ENCODE measurements at places on chromosomes 1 and 21.

GRCh38 chr1:54413295-54413694 is 7.1 kb upstream of the SSBP3 start:
- DNase-seq: no peak

- no peak for DNase-seq
Observed at GRCh38 chr1:23836037-23836436, 10.8 kb upstream of the HMGCL start.

GRCh38 chr1:161001525-161001924 is 19.4 kb downstream of the F11R start:
- DNase-seq: no peak

DNA sequence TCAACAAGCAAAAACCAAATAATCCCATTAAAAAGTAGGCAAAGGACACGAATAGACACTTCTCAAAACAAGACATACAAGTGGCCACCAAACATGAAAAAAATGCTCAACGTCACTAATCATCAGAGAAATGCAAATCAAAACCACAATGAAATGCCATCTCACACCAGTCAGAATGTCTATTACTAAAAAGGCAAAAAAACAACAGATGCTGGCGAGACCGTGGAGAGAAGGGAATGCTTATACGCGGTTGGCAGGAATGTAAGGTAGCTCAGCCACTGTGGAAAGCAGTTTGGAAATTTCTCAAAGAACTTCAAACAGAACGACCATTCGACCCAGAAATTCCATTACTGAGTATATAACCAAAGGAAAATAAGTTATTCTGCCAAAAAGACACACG is 145.1 kb upstream of the EDN2 start:
- no peak for DNase-seq

DNA sequence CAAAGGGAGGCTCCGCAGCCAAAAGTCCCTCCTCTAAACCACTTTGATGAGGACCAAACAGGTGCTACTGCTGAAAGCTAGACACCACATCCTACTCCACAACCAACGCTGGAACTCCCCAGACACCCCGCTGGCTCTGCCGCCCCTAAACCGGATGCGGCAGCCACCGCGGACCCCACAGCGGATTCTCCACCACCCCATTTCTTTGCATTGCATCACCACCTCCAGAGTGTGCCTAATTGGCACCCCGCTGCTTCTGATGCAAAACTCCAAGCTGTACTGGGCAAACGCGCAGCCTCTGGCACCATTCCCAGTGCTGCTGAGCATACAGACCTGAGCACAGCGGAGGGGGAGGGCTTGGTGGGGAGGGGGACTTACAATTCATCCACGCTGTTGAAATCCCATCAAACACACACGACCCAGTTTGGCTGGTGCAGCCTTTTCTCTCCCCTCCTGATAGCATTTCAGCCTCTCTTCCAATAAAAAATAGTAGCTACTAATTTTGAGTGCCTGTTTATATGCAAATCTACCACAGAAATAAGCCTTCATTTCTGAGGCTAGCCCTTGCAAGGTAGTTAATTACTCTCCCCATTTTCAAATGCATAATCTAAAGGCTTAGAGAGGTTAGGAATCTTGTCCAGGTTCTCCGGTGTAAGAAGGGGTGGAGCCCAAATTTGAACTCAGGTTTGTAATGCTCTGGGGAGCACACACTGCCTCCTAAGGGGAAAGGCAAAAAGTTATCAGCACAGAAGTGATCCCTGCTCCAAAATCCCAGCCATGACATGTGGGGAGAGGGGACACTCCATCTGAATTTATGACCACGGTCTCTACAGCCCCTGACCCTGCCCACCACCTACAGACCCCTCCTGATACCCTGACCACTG is 12.2 kb upstream of the RGS16 start:
- DNase-seq: peak; percentile 84

DNA sequence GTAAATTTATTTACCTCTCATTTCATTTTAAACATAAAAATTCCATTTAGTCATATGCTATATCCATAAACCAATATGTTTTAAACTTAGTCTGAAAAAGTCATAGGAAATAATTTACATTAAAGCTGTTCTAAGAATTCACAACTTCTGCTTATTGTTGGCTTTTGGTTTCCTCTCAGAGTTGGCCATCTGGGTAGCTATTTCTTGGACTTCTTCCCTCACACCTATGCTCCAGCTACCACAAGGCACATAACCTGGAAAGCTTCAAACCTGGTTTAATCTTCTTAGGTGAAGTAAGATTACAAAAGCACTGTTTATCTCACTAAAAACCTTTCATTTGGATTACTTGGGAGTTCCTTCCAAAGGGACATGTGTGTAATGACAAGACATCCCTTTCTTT is 29.8 kb downstream of the RBM11 start:
- DNase-seq: no peak

DNA sequence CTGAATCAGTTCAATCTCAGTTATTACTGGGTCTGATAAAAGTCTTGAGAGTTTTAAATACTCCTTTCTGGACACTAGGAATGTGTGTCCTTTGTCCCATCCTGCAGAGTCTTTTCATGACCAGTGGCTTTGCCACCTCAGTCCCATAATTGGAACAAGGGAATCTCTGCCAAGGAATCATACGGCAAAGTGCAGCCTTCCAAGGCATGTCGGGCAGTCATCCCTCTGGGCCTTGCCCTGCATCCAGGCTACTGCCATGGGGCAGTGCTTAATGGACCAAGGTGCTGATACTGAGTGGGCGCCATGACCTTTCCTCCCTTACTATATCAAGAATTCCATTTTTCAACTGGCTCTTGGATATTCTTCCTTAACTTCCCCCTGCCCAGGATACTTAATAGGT is 195.3 kb downstream of the ZC3H11B start:
- DNase-seq: no peak

DNA sequence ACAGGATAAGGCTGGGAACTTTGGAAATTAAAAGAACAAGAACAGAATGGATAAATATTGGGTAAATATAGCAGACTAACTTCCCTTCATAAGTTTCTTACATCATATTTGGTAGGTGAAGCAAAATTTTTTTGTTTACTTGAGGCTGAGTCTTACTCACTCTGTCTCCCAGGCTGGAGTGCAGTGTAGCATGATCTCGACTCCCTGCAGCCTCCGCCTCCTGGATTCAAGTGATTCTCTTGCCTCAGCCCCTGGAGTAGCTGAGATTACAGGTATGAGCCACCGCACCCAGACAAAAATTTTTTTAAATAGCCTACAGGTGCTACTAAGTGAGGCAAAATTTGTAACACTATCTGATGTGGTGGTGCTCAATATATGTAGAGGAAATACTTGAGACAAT is 50.7 kb downstream of the TM2D1 start:
- no peak for DNase-seq

GRCh38 chr1:154784924-154785531 is 85.1 kb downstream of the KCNN3 start:
- no peak for DNase-seq

- DNase-seq: no peak
Observed at GRCh38 chr1:99559166-99559565, 86.7 kb upstream of the PALMD start.

DNA sequence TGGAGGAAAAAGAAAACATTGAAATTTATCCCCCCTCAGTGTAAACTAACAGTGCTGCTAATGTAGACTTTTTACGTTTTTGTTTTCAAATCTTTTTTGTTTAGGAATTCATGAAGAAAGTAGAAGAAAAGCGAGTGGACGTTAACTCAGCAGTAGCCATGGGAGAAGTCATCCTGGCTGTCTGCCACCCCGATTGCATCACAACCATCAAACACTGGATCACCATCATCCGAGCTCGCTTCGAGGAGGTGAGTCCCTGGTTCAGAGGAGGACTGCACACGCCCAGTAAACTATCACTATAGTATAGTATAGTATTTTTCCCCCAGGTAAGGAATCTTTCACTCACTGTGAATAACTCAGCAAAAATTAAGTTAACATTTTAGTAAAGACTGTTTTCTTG is 37.8 kb upstream of the BMP8A start:
- DNase-seq: no peak

DNA sequence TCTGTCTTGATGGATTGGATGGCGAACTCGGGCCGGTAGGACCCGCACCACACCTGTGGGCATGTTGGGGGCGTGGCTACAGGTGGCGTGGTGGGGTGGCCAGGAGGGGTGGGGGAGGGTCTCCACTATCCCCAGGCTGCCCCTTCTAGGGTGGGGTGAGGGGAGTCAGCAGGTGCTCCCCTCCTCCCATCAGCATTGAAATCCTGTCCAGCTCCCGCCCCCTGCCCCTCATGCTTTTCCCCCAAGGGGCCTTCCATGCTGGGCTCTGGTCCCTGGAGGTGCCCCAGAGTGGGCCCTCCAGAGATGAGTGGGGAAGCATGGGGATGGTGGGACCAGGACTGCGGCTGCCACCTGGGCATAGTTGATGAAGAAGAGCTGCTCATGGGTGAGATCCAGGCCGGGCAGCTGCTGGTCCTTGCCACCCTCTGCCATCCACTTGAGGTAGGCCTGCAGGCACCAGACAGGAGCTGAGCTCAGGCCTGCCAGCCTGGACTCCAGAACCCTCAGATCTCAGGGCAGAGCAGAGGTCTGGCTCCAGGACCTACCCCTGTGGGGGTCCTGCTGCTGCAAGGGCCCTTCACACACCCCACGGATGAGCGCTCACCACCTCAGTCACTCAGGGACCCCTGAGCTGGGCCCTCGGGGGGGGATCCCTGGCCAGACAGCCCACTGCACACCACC is 5.1 kb downstream of the PRXL2B start:
- DNase-seq: no peak

DNA sequence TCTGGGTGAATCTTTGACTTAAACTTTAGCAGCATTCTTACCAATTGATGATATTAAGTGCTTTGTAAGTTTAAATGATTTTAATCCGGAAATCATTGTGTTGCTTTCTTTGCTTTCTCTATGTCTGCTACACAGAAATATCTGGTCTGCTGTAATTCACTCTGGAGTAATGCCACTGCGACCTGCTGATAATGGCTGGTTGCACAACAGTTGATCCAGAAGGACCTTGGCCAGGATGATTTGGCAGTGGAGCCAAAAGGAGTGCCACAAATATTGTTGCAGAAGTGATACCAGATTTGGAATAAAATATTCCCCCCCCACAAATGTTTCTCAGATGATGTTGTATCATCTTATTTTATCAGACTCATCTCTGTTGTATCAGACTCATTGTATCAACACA is 2063.9 kb downstream of the MRPL39 start:
- no peak for DNase-seq

DNA sequence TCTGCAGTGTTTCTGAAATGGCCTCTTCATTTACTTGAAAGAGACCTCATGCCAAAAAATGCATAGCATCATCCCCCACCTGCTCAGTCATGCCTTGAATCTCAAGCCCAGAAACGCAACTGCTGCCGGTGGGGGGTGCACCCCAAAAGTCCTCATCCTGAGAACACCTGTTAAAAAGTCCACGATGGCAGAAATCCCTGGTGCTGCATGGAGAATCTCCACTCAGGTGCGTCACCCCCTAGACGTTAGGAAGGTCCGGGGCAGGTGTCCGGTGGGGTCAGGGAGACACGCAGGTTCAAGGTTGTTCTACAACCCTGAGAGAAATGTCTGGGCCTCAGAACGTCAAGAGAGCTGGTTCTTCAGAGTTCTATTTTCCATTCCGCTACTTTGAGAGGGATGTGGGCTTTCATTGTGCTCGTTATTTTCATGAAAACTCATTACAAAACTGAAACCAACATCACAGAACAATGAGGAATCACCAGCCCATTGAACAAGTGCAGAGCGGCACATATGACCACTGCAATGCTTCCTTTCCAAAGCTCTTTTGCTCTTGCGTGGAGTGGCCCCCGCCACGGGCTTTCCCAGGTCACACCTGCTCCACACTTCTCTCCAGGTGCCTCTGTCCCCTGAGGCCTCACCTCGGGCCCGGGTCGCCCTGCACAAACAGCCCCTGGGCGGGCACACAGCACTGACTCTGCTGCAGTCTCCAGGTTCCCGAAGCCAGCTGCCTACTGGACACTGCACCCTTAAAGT is 201.9 kb downstream of the TOMM20 start:
- DNase-seq: no peak

DNA sequence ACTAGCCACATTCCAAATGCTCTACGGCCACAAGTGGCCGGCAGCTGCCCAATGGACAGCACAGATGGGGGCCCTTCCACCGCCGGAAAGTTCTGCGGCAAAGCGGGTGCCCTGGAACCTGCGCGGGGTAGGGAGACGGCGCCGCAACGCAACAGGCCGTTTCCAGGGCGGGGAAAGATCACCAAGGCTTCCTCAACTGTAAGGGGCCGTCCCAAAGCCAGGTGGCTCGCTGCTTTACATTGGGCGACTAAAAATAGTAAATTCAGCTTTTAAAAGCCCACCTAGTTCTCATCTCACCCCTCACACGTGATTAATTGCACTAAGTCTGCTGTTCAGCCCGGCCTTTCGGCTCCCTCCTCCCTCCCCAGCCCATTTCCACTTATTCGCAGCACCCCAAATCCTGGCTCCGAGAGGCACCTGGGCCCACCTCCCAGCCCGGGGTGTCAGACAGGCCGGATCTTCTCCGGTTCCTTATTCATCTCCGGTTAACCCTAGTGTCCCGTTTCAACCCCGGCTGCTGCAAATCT is 643 bp downstream of the CFAP298 start:
- DNase-seq: no peak

DNA sequence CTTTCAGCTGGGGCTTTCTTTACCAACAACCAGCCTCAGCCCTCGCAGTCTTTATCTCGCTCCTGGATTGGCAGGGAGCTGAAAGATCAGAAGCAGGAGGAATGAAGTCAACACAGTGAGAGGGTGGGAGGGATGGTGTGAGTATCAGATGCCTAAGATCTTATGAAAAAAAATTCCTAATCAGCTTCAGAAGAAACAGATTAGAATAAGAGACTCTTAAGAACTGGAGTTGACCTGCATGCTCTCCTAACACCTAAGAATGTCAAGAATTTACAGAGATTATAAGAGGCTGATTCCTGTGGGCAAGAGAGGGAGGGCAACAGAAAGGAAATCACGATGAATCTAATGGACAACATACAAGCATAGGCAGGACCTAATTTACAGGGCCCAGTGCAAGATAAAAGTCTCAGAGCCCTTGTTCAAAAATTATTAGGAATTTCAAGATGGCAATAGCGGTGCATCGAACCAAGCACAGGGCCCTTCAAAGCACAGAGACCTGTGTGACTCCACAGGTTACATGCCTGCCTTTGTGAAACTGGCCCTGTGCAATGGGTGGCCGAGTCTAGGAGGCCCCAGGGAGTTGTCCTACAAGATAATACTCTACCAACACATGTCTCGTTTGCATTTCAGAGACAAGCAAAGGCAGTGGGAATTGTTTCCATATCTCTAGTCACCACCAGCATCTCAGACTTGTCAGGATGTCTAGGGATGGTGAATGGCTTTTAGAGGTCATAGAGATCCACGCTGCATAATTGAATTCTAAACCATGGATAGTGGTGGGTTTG is 65.3 kb upstream of the PPP2R5A start:
- peak; percentile 35 for DNase-seq

GRCh38 chr1:168320800-168321450 is 40.2 kb downstream of the TBX19 start:
- peak; percentile 55 for DNase-seq

GRCh38 chr1:207920444-207921021 is 9.6 kb upstream of the CD34 start:
- DNase-seq: no peak

Measured in NT2/D1 (cell line).